ENCODE measurements at places on chromosomes 2 and 18. TPM values are rescaled to one million over a fixed set of nuclear protein-coding genes. Genes with fewer than 3 reads are reported as not detected.

Gene HOXD4
- total RNA-seq, result not detected

Gene ZNF804A
- 0.63 TPM for total RNA-seq

Gene DNAJC5G
- total RNA-seq, result not detected

Gene FEV
- not detected for total RNA-seq

Gene PREB
- 75.8 TPM for total RNA-seq

Gene OSR1
- not detected for total RNA-seq

Gene GRHL1
- 0.11 TPM for total RNA-seq

Gene NEU2
- total RNA-seq, result 0.24 TPM

Gene EVA1A
- 142 TPM for total RNA-seq

Gene GKN2
- total RNA-seq, result not detected

Gene DSEL
- total RNA-seq, result 4.6 TPM

Gene EML6
- 1.8 TPM for total RNA-seq

Gene MEP1B
- not detected for total RNA-seq

Gene CCBE1
- total RNA-seq, result 31.1 TPM

Gene CDKL4
- total RNA-seq, result not detected

Gene CYP1B1
- not detected for total RNA-seq

Gene FAM228A
- not detected for total RNA-seq

Gene SLC23A3
- total RNA-seq, result 0.76 TPM

Gene KDM3A
- 13.7 TPM for total RNA-seq

Gene ITGB6
- total RNA-seq, result 0.33 TPM

Gene POTEC
- not detected for total RNA-seq

Gene NIFK
- 104 TPM for total RNA-seq

Gene PROM2
- not detected for total RNA-seq

Gene GCFC2
- 19.8 TPM for total RNA-seq

Gene MRPL30
- total RNA-seq, result 57.3 TPM

Gene COLEC11
- total RNA-seq, result 0.72 TPM

Gene EIF2B4
- total RNA-seq, result 29.8 TPM

Gene NAPG
- 28.1 TPM for total RNA-seq

Gene CXCR4
- total RNA-seq, result not detected

Gene IRS1
- 22.8 TPM for total RNA-seq

Gene PIGN
- 9.6 TPM for total RNA-seq

Gene LIMS3
- 6.4 TPM for total RNA-seq

Gene POTEI
- 0.33 TPM for total RNA-seq

Gene SFT2D3
- total RNA-seq, result 3.6 TPM

Gene GALNT5
- not detected for total RNA-seq

Gene POTEJ
- total RNA-seq, result not detected

Gene IL36G
- not detected for total RNA-seq

Gene INO80D
- total RNA-seq, result 2.8 TPM

Gene TCF23
- not detected for total RNA-seq

Gene CCDC85A
- total RNA-seq, result 0.19 TPM

Gene STARD6
- not detected for total RNA-seq

Gene GATA6
- 5.5 TPM for total RNA-seq

Gene LIMS4
- total RNA-seq, result 0.63 TPM

Gene CCDC121
- total RNA-seq, result 1.2 TPM

Gene SRD5A2
- total RNA-seq, result not detected

Gene TPO
- 0.27 TPM for total RNA-seq

Gene TRIM43
- total RNA-seq, result not detected

Gene TMEM37
- 0.27 TPM for total RNA-seq

Gene RAB6C
- not detected for total RNA-seq

Gene ASTL
- not detected for total RNA-seq

Gene TMEM198
- 1.8 TPM for total RNA-seq

Gene PLGLB1
- total RNA-seq, result 0.17 TPM

Gene ZSWIM2
- total RNA-seq, result not detected

Gene GPR35
- total RNA-seq, result not detected

All from HT1080 (cell line).